Fibroblast of the aortic adventitia (primary cell): ENCODE measurements at places on chromosomes 13 and 19. TPM values are rescaled to one million over a fixed set of nuclear protein-coding genes. Genes with fewer than 3 reads are reported as not detected.

Gene OXGR1
- not detected in 2 replicates for total RNA-seq

Gene FPR2
- total RNA-seq, result not detected in 2 replicates

Gene ZNF534
- total RNA-seq, result not detected in 2 replicates

Gene CEACAM4
- total RNA-seq, result not detected in 2 replicates

Gene PRR20E
- not detected in 2 replicates for total RNA-seq

Gene ZNF728
- not detected in 2 replicates for total RNA-seq

Gene TMC4
- total RNA-seq, result 0.27 and 0.82 TPM in 2 replicates

Gene KRTDAP
- not detected in 2 replicates for total RNA-seq

Gene ONECUT3
- not detected in 2 replicates for total RNA-seq

Gene FLT1
- total RNA-seq, result 0.36 and 1.3 TPM in 2 replicates

Gene TINCR
- 0.08 TPM in 1 of 2 replicates, not detected in the other for total RNA-seq

Gene MISP
- total RNA-seq, result 0.09 TPM in 1 of 2 replicates, not detected in the other

Gene BEST2
- total RNA-seq, result not detected in 2 replicates

Gene COL5A3
- total RNA-seq, result 4.1 and 5.2 TPM in 2 replicates

Gene CLEC17A
- 0.09 TPM in 1 of 2 replicates, not detected in the other for total RNA-seq

Gene MEF2B
- total RNA-seq, result 0.27 TPM in 1 of 2 replicates, not detected in the other

Gene ICAM5
- 1.2 and 4.4 TPM in 2 replicates for total RNA-seq

Gene URAD
- not detected in 2 replicates for total RNA-seq

Gene IGFL3
- total RNA-seq, result not detected in 2 replicates

Gene ERICH6B
- not detected in 2 replicates for total RNA-seq

Gene LSM4
- 113 and 119 TPM in 2 replicates for total RNA-seq

Gene EXOC3L2
- under 0.01 TPM in 1 of 2 replicates, not detected in the other for total RNA-seq

Gene ZNF835
- not detected in 2 replicates for total RNA-seq

Gene CEACAM7
- not detected in 2 replicates for total RNA-seq

Gene F7
- under 0.01 TPM in 1 of 2 replicates, not detected in the other for total RNA-seq

Gene FXYD1
- 2.5 and 6.5 TPM in 2 replicates for total RNA-seq

Gene HIPK4
- 0.18 TPM in 1 of 2 replicates, not detected in the other for total RNA-seq

Gene SGCG
- total RNA-seq, result 2.1 and 15.4 TPM in 2 replicates

Gene ETV2
- 0.81 and 1.6 TPM in 2 replicates for total RNA-seq

Gene KCNN4
- 1.2 and 39.9 TPM in 2 replicates for total RNA-seq

Gene VSTM2B
- not detected in 2 replicates for total RNA-seq

Gene ALOX5AP
- not detected in 2 replicates for total RNA-seq

Gene CKM
- total RNA-seq, result not detected in 2 replicates

Gene ZFP82
- 7.7 and 12.6 TPM in 2 replicates for total RNA-seq
